Endothelial cell (in vitro differentiated cells): ENCODE measurements at places on chromosomes 1 and 21.

GRCh38 chr21:35953597-35953996, 106.7 kb downstream of the SETD4 start:
- DNase-seq, result no peak

DNA sequence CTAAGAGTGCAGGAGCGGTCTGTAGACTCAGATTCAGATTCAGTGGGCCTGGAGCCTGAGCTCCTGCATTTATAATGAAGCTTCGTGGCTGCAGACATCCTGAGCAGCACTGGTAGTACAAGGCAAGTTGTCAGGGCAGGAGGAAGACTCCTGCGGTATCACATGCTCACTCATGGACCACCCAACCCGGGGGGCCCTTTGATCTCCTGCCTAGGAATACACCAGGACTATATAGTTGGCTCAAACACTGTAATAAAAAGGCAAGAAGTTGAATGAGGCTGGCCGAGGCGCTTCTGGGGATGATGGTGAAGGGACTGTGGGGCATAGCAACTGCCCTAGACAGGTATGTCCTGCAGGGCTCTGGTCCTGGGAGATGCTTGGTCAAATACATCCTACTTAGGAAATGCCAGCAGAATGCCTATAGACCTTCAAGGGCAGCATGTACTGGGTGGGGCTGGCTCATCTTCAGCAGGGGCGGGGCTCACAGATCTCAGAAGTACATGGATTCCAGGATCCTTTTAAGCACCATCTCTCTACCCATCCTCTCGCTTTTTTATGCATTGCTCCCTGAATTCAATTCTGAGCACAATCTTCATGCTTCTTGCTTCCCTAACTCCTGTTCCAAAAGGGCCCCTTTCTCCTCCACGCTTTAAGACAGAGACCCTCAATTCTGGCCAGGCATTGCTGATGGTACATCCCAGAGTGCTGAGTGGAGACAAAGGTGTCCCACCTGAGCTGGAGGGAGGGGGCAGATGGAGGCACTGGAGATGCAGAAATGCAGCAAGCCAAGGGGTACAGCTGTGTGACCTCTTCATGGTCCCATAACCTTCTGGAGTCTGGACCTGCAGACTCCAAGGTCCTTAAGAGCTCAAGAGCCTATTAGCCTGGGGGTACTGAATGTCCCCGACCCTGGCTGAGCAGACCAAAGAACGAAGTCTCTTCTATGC, 2.1 kb upstream of the RAP1GAP start:
- no peak for DNase-seq

- DNase-seq, result no peak
Measured at GRCh38 chr1:101330427-101331130, 93.8 kb downstream of the S1PR1 start.

DNA sequence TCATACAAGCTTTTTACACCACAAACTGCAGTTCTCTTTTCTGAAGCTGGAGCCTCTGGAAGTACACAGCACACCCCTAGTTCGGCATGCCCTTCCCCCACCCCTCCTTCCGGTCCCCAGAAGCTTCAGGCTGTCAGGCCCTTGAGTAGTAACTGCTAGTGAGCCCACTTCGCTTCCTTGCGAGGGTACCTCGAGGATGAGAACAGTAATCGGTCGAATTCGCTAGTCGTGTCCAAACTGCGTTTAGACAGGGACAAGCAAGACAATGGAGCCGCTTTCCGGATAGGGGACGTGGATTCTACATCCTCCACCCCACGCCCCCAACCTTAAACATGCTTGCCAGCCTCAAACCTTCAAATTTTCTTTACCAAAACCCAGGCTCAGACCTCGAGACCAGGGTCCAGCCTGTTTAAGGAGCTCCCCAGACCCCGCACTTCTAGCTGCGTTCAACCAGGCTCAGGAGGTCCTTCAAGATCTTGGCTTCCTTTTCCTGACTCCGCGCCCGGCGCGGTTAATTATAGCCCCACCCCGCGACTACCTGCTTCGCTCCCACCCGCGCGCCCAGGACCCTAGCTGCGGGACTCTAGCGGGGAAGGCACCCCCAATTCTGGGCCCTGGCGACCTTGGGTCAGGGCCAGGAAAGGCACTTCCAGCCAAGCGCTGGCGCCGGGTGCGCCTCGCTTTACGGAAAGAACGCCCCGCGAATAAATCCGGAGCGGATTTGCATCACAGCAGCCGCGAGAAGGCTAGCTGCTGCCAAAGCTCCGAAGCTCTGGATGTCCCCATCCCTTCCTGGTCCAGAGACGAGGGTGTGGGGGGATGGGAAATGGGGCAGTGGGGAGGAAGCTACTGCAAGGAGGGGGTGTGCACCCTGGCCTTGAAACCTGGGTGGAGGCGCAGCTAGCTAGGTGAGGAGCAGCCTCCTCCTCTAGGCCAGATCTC, 8.1 kb upstream of the TSPAN1 start:
- DNase-seq, result no peak

DNA sequence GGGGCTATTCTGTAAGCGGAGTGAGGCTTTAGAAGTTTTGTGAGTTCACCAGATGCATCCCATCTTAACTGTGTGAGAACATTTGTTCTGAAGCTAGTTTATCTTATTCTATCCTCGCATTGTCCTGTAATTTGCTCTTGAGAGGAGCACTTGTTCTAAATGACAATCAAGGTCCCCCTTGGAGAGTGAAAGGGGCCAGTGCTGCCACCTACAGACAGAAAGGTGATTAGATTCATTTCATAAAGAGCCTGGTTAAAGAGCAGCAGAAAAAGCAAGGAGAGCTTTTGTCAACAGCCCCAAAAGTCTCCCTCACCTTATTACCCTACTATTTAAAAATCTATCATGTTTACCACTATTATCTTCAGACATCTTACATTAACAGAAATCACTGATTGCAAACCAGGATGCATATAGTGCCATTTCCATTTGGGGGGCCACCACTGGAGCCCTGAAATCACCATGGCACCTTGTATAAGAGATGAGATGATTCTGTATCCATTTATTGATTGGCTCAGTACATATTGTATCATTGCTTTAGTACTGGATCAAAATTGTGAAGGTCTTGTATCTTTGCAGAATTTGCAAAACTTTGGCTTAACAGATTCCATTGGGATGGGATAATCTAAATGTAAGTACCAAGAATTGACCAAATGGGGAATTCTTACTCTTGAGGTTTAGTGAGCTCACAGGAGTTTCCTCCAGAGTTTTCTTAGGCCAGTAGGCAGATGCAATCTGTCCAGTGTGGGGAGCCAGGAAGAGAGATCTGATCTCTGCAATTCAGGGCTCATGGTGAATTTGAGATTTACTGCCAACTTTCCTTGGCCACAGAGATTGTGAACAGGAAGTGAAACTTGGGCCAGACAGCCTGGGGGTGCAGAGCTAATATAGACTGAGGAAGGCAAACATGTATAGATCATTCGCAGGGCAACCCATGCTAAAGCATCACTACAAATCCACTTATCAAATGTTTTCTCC, 64.3 kb upstream of the TRABD2B start:
- DNase-seq, result peak; percentile 70

DNA sequence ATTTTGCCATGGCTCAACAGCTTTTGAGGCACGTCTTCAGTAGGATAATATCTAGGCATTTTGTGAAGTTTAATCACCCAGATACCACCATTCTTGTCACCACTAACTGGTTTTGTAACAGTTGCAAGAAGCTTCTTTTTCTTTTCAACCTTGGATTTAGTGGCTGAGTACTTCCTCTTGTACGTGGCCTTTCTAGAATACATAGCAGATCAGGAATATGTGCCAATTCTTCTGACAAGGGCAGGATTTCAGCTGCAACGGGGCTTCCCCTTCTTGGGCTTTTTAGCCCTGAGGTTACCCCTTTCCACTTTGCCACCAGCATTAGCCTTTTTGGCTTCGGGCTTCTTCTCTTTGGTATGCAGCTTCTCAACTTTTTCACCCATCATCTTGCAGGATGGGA, 79.3 kb upstream of the WARS2 start:
- DNase-seq, result no peak

DNA sequence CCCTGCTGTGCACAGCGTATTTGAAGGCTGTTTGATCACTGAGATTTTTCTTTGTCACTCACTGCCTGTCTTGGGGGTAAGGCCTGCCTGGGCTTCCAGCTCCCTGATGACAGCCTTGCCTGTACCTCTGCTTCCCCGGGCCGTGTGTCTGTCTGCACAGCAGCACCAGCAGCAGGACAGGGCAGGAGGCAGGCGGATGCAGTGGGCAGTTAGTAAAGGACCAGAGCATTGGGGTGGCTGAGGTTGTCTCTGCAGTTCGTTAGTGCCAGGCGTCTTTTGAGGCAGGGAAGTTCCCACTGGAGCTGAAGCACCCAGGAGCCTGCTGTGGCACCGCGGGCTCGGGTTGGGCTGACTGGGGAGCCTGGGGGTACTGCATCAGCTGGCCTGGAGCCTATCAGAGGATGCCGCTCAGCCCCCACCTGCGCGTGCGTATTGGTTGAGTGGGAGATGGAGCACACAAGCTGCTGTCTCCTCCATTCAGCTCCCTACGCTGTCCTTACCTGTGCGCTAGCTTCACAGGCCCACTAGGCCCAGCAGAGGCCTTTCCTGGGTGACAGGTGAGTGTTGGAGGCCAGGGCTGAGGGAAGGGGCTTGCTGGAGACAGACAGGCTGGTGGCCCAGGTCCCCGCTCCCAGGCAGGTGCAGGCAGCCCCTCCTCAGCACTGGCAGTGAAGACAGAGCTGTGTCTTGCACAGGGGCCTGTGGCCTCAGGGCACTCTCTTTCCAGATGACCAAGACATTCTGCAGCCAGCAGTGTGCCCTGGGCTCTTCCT, 28.2 kb downstream of the SNAP47 start:
- no peak for DNase-seq

GRCh38 chr1:199843861-199844260, 183.6 kb upstream of the NR5A2 start:
- DNase-seq, result no peak

DNA sequence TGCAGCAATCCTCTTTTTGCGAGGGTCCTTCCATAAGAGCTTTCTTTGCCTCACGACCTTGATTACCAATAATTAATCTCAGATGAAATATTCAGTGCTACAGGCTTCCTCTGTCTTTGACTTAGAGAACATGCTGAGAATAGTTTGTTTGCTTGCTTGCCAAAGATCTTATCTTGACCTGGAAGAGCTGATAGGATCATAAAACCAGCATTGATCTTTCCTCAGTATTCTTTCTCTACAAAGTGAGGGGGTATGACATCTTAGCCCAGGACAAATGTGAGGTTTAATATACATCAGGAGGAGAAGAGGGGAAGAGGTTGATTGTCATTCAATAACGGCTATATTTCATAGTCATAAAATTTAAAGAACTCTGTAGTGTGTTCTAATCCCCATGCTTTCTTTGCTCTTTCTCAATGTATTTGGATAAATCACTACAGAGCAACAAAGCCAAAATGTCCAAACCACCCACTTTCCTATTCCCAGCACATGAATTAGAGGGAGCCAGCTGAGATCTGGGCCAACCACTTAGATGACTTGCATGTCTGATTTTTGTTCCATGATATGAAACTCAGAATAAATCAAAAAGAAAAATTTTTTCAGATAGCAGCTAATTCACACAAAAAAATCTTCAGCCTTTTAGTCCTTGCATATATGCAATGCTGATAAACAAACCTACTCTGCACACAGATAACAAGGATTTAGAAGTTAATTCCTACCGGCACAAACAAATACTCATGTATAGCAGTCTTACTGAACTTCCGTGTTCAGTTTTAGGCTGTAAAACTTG, 50.5 kb upstream of the IPO9 start:
- DNase-seq, result no peak

DNA sequence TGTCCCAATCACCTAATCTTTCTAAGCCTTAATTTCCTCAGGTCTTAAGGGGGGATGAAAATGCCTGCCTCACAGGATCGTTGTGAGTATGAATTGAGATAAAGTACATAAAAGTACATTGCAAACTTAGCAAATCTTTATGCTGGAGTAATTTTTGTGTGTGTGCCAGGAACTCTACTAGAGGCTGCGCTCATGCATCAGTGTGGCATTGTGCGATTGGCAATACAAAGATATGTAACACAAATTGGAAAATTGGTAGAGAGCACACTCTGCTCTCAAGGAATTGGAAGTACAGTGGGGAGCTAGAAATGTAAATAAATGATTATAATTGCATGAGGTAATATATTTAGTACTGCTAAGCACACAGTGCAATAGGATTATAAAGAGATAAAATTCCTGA, 398.3 kb downstream of the DUSP10 start:
- no peak for DNase-seq

- peak; percentile 33 for DNase-seq
Measured at GRCh38 chr1:230632273-230632873, 9.9 kb upstream of the COG2 start.

- no peak for DNase-seq
Measured at GRCh38 chr1:199020904-199021303, 382.1 kb downstream of the PTPRC start.

GRCh38 chr1:11470912-11471311, 8.0 kb upstream of the DISP3 start:
- DNase-seq, result no peak

GRCh38 chr21:39224930-39225329, 41.7 kb upstream of the PSMG1 start:
- no peak for DNase-seq

- no peak for DNase-seq
Measured at GRCh38 chr1:41419584-41420295, 58.5 kb downstream of the FOXO6 start.

DNA sequence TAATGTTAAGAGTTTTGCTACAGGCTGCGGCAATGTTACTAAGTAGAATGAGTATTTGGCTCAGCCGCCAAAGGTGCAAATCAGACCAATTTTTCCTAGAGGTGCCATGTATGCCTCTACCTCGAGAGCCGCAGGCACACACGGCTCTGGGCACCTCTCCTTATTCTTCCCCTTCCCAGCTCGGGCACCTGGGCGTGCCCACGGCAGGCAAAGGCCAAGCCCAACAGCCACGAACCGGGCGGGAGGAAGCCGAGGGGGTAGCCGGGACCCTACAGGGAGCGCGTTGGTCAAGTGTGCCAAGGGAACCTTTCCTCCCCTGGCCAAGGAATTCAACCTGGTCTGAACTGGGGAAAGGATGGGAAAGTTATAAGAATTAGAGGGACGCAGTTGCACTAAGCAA, 31.0 kb downstream of the LRRC3 start:
- no peak for DNase-seq

- no peak for DNase-seq
Measured at GRCh38 chr1:170893655-170894297, 41.6 kb upstream of the MROH9 start.

DNA sequence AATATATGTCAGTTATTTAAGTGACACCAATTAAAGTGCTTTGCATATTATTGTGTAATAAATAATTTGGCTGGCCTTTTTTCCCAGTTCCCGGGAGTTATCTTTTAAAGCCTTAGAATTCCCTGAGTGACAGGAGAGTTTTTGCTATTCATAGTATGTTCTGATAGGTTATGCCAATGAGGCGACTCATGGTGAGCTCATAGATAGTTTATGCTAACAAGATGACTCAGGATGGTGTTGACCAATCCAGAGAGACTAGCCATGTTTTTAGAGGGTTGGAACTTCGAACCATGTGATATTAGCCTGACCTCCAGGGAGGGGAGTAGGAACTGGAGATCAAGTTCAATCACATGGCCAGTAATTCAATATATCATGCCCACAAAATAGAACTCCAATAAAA, 310.8 kb downstream of the USP25 start:
- no peak for DNase-seq

DNA sequence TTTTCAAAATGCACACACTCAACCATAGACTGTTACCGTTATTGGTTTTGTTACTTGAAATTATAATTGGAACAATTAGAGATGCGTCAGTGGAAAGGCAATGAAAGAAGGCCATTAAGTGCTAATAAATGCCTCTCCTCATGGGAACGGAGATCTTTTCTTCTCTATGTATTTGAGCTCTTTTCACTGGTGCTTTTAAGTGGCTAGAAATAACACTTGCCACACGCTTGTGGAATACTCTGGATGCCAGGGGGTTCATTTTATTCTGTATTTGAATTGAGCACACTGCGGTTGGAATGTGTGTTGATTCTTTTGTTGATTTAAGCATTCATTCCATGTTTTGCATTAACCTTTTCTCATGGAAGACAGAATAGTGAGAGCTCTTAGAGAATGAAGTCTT, 68.4 kb downstream of the DNM3 start:
- DNase-seq, result no peak
